ENCODE measurements at places on chromosomes 2 and 18.

DNA sequence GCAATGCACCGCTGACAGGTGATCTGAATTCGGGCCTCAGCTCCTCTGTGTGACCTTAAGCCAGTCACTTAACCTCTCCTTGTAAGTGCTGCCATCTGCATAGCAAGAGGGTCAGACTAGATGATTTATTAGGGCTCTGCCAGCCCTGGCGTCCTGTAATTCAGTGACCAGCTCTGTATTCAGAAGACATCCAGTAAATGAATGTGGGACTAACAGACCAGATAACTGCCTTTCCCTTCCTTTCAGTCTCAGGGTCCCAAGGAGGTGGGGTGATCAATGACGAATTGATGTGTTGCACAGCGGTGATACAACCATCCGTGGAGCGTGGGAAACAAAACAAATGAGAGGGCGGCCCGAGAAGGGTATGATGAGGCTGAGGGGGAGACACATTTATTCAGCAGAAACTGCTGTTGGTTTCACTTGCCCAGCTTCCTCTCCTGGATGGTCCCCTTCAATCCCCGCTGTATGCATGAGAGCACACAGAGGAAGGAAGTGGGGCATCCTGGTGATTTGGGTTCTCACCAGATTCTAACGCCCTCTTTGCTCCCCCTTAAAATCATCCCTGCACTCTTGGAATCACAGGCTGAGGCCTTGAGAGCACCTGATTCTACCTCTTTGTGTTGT lies 92.8 kb downstream of the VIT start:
- DNase-seq, result no peak

DNA sequence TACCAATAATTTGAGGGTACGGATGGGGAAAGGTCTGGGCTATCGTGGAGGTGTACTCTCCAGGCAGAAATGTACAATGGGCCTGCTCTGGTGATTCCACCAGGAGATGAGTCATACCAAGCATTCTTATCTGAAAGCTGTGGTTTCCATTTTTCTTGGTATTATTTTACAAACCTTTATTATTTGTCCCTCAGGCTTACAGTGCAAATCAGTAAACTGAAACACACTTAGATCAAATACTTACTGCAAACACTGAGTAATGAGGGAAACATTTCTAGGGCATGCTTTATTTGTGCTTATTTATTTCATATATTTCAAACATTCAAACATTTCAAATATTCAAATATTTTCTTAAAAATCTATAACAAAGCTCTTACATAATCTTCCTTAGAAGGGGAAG lies 319.8 kb downstream of the RND3 start:
- DNase-seq, result peak; percentile 79

- DNase-seq, result peak; percentile 70
These were observed 7.0 kb downstream of the NCKAP5 start for GRCh38 chr2:133561045-133561852.

DNA sequence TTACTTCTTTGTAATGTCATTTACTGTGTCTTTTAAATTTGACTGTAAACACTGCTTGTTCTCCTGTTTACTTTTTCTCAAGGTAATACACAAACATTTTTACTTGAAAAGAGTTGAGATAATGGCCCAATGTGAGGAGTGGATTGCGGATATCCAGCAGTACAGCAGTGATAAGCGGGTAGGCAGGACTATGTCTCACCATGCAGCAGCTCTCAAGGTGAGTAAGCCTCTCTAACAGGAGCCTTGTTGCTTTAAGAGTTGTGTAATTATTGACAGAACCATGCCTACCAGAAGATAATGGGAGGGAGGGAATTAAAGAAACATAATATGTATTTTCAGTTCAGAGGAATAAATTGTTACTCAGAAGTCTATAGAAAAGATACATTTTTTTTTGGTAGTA lies 16.5 kb upstream of the TTC27 start:
- DNase-seq, result no peak

- DNase-seq, result peak; percentile 81
These were observed 39.4 kb upstream of the AGPS start for GRCh38 chr2:177353187-177353478.

GRCh38 chr2:237572021-237572741 lies 5.8 kb downstream of the PRLH start:
- DNase-seq, result peak; percentile 71

DNA sequence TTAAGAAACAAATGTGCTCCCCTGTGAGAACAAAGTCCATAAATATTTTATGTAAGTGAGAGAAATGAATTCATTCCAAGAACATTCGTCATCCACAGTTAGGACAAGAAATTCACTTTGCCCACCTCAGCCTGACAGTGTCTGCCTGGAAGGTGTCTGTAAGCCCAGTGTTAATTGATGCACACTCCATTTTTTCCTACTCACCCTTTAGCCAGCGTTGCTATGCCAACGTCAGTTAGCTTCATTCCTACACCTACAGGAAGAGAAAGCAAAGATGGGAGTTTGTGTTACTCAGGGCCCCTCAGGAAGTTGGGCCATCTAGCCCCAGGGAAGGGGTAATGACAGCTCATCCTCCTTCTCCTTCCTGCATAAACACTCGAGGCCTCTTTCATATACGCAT lies 131.0 kb downstream of the ALPK2 start:
- peak; percentile 33 for DNase-seq

DNA sequence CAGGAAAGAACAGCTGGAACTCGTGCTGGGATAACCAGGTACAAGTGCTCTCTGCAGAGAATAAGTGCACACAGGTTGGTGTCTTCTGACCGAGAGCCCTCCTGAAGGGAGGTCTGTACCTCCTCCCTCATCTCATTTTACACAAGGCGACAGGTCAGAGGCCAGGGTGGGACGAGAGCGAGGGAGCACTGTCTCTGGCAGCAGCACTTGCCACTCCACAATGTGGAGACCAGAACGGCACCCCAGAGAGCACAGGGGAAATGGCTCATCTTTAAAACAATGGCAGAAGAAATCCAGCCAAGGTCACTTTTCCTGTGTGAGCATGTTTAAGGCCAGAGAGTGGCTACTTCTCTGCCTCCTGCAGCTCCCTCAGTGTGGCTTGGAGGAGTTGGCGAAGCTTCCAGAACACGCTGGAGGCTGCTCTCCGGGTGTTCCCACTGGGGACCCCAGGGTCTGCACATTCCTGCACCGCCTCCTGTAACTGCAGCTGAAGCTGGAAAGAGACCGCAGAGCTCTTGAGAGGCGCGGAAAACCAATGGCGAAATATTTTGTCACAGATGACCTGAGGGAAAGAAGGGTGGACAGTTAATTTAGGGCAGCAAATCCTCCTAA lies 20.8 kb downstream of the DIPK1C start:
- no peak for DNase-seq

GRCh38 chr18:8610459-8610851 lies 1.2 kb downstream of the RAB12 start:
- DNase-seq, result no peak

GRCh38 chr2:81895620-81896250 lies 1591.2 kb upstream of the LRRTM1 start:
- peak; percentile 3 for DNase-seq

Data from astrocyte (in vitro differentiated cells and primary cell).